ENCODE measurements at places on chromosomes 16 and 17.

DNA sequence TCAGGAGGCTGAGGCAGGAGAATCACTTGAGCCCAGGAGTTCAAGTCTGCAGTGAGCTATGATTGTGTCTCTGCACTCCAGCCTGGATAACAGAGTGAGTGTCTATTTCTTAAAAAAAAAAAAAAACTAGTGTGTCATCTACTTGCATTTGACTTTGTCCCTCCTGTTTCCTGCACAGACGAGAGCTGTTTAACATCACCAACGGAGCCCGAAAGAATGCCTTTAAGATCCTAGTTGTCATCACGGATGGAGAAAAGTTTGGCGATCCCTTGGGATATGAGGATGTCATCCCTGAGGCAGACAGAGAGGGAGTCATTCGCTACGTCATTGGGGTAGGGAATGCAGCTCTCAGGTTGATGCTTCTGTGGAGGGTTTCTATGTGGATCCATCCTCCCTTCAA, 13.4 kb downstream of the ITGAM start:
- DNase-seq = no peak

DNA sequence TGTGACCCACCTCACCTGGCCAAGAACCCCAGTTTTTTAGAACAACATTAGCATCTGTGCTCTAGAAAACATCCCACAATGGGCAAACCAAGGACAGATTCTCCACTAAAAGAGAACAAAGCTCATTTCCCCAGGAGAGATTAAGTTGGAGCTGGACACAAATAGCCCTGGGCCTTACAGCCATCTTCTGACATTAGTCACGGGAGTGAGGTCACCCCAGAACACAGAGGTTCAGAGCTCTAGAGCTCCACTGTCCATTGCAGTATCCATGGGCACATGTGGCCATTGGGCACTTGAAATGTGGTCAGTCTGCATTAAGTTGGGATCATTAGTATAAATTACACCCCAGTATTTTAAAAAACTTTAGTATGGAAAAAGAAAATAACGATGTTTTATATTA, 47.6 kb upstream of the RBBP6 start:
- no peak for DNase-seq

GRCh38 chr16:58855291-58855863, 121.3 kb upstream of the GOT2 start:
- DNase-seq = no peak

GRCh38 chr17:63136369-63137012, 170.5 kb downstream of the TANC2 start:
- DNase-seq = no peak

GRCh38 chr16:17336530-17336900, 134.2 kb downstream of the XYLT1 start:
- no peak for DNase-seq

DNA sequence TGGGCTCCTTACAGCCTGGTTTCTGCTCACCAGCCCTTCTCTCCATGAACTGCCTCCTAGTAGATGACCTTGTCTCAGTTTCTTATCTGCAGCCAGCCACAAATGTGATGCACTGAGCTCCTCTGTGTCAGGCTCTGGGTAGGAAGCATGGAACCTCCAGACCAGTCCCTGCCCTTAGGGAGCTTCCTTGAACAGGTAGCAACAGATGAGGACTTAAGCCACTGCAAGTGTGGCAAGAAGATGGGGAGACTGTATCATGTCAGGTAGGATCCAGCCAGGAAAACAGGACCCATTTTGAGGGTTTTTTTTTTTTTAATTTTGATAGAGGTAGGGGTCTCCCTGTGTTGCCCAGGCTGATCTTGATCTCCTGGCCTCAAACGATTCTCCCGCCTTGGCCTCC, 5.3 kb upstream of the MAP3K14 start:
- DNase-seq = no peak

- DNase-seq = no peak
These were observed 28.7 kb upstream of the RSL1D1 start for GRCh38 chr16:11880007-11880406.

- DNase-seq = no peak
These were observed 316.3 kb downstream of the SEC14L1 start for GRCh38 chr17:77456951-77457548.
